Forelimb muscle (tissue), 1 donor: ENCODE measurements at places on chromosomes 7 and 10. TPM values are rescaled to one million over a fixed set of nuclear protein-coding genes. Genes with fewer than 3 reads are reported as not detected.

DNA sequence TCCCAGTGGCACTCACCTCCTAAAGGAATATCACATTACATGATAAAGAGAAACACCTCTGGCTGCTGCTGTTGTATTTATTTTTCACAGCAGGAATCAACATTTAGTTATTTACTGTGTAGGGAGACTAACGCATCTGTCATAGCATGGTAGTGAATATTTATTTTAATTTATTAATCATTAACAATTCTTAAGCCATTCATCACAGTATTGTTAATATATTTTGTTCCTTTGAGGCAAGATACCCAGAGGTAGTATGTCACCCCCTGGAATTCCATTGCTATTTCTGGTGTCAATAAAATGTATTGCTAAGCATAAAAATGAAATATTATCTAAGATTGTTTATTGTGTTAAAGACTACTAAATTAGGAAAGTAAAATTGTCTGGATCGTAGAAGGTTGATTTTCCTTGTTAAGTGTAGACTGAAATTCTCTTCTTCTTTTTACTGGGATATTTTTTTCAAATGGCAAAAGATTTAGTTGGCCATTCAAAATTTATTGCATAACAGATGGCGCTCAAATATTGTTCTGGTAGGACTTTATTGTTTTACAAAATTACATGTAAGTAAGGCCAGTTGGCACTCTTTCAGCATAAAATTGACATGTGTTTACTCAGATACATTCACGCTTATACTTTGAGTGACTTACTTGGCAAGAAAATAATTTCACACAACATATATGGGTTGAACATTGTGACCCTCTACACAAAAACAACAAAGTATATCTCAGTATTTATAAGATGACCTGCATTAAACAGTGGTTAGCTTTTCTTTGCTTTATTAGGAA lies 1358.7 kb upstream of the SORCS1 start:
- no peak for DNase-seq

DNA sequence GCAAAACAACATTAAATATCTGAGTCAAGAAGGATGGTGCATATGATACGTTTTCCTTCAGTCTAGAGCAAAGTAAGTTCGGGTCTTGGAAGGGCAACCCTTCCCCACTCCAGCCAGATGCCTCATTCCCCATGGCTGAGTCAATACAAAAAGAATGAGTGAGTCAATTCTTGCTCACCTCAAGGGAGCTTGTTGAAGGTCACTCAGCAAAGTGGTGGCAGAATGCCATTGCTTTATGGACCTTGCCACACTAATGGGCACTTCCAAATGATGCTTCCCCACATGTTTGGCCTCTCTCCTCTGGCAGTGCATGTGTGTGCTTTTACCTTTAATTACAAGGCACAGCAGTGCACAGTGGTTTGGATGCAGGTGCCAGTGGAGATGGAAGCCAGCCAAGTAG lies 296.5 kb downstream of the SORCS3 start:
- no peak for DNase-seq

Gene NACAD
- polyA plus RNA-seq: 4.4 TPM

- no peak for DNase-seq
Observed at GRCh38 chr10:115979576-115979975, 293.4 kb downstream of the GFRA1 start.
